ENCODE measurements at places on chromosomes 2 and 18. TPM values are rescaled to one million over a fixed set of nuclear protein-coding genes. Genes with fewer than 3 reads are reported as not detected.

- no peak overlapping the region for H3K4me3 ChIP-seq
- H3K4me1 ChIP-seq, result no peaks in the 10 kb centered on the region
- no peak for DNase-seq
- H3K27ac ChIP-seq, result no peak overlapping the region
- no peaks in the 10 kb centered on the region for H3K27me3 ChIP-seq
Observed at GRCh38 chr2:199220920-199221319, 236.8 kb downstream of the SATB2 start.

DNA sequence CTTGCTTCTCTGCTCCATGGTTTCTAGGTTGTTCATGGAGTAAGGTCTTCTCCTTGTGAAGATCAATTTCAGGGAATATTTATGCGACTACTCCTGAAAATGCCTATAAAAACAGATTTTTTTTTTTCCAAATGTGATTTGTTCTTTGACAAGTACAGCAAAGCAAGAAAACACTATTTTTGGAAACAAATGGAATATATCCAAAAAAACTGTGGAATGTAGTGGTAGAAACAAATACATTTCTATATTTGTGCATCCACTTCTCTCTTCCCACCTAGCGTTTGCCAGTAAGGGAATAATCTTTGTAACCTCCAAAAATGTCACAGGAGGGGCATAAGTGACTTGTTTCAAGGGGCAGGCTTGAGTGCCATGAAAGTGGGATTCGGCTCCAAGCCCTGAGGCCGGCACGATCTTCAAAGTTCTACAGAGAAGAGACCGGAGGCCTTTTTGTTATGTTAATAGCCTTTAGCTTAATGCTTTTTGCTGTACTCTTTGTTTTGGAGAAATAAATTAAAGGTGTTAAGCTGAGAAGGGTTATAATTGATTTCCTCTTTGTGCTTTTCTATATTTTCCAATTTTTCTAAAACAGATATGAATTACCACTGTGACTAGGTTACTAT, 200.6 kb downstream of the NRP2 start:
- peaks cover 11% of the 10 kb centered on the region for H3K27me3 ChIP-seq
- H3K36me3 ChIP-seq, result no peaks in the 10 kb centered on the region
- DNase-seq, result no peak
- peaks cover 2% of the 10 kb centered on the region for H3K4me1 ChIP-seq

GRCh38 chr2:1136067-1136466, 185.4 kb downstream of the SNTG2 start:
- H3K27me3 ChIP-seq, result no peaks in the 10 kb centered on the region
- H3K4me3 ChIP-seq, result no peak overlapping the region
- peaks cover 4% of the 10 kb centered on the region for H3K4me1 ChIP-seq
- no peaks in the 10 kb centered on the region for H3K36me3 ChIP-seq
- DNase-seq, result no peak

DNA sequence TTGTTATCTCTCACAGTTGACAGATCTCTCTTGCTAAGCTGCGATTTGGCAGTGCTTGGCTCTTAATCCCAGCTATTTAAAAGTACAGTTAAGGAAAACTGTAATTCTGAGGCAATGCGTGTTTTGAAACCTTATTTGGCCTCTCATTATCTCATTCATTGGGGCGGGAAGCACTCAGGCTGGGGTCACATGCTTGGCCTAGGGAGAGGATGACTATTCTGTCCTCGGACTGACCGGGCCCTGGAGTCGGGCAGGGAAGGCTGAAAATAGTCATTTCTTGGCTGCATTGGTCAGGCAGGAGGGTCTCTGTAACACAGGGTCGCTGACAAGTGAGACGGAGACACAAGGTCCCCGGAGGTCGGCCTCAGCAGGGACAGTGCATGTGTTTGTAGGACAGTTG, 20.2 kb upstream of the EMILIN2 start:
- peaks cover 6% of the 10 kb centered on the region for H3K27me3 ChIP-seq
- no peak overlapping the region for H3K27ac ChIP-seq
- no peaks in the 10 kb centered on the region for H3K4me1 ChIP-seq
- H3K36me3 ChIP-seq, result no peaks in the 10 kb centered on the region
- DNase-seq, result no peak

DNA sequence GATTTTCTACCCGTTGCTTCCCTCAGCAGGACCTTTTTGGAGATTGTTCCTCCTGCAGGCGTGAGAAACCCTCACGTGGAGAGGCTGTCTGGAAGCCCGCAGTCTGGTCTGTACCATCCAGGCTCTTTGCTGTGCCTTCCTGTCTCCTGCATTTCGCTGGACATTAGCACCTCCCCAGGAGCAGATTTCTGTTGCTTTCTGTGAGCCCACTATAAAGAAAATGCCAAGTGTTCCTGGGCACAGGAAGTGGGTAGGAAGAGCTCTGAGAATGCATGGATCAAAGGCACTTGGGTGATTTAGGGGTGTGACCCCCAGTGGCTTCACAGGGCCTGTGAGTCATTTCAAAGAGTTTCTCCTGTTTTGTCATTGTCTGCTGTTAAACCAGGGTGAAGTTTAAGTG, 27.3 kb downstream of the SPTBN1 start:
- no peak overlapping the region for H3K27ac ChIP-seq
- no peak overlapping the region for H3K4me3 ChIP-seq
- DNase-seq, result no peak
- H3K4me1 ChIP-seq, result no peaks in the 10 kb centered on the region

GRCh38 chr18:76524900-76525698, 30.1 kb upstream of the ZNF516 start:
- peaks cover 30% of the 10 kb centered on the region for H3K27me3 ChIP-seq
- no peak for DNase-seq
- peaks cover 6% of the 10 kb centered on the region for H3K4me1 ChIP-seq
- H3K36me3 ChIP-seq, result no peaks in the 10 kb centered on the region
- no peak overlapping the region for H3K27ac ChIP-seq
- H3K4me3 ChIP-seq, result no peak overlapping the region

DNA sequence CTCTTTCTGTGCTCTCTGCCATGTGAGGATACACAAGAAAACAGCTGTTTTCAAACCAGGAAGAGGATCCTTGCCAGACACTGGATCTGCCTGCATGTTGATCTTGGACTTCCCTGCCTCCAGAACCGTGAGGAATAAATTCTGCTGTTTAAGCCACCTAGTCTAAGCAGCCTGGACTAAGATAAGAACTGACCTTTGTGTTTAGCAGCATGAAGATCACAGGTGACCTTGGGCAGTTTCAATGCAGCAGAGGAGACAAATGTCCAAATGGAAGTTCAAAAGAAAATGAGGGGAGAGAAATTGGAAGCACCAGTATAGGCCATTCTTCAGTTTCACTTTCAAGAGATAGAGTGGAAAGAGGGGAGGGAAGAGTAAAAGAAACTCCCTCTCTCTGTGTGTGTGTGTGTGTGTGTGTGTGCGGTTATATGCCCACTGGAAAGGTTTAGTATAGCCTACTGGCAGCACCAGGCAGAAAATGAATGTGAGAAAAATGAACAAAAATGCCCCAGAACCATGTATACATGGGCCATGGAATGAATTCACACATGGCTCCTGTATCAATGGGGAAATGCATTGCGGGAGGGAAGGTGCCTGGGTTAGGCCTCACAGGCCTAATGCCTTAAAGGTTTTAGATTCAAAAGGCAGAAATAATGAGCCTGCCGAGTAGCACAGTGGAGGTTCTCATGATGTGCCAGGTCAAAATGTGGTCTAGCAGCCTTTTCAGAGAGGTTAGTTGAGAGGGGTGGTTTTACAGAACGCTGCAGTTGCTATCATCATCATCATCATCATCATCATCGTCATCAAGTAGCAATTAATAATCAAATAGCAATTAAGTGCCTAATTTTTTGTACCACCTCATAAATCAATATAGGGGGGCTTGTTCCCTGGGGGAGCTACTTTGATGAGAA, 1.1 kb upstream of the CERS6 start:
- H3K4me1 ChIP-seq, result peaks cover 13% of the 10 kb centered on the region
- H3K27ac ChIP-seq, result no peak overlapping the region
- H3K27me3 ChIP-seq, result peaks cover 21% of the 10 kb centered on the region
- no peak for DNase-seq

GRCh38 chr2:178892751-178893625, 85.8 kb upstream of the TTN start:
- H3K4me1 ChIP-seq, result peaks cover 2% of the 10 kb centered on the region
- H3K27ac ChIP-seq, result no peak overlapping the region
- no peak for DNase-seq
- peaks cover 2% of the 10 kb centered on the region for H3K27me3 ChIP-seq

DNA sequence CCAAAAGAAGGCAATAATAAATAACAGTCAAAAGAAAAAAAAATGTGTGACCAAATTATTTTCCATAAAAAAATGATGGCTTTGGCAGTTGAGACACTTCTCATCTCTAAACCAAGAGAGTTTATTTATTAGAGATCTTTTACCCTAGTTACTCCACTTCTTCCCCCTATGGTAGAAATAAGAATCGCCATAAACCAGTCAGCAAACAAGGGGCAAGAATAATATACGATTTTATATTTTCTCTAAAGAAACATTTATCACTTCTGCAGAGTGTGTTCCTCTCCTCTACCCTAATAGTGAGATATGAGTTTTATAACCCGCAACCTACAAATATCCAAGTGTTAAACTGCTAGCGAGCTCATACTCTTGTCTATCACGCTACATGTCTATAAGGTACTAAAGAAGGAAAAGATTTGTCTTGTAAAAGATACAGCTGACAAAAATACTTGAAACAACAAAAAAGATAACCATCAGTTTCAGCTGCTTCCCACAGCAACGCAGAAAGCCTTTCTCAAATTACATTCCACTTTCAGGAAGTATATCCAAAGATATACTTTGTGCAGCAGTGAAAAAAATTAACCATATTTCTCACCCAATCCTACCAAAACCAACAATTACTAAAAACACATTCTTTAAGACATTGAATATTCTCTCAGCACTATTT, 2.3 kb downstream of the RNF103 start:
- peaks cover 32% of the 10 kb centered on the region for H3K4me1 ChIP-seq
- H3K4me3 ChIP-seq, result peak overlapping the region; percentile 94
- peak overlapping the region; percentile 97 for H3K27ac ChIP-seq
- no peaks in the 10 kb centered on the region for H3K27me3 ChIP-seq
- no peak for DNase-seq

- H3K27me3 ChIP-seq, result peaks cover 50% of the 10 kb centered on the region
- DNase-seq, result peak; percentile 74
- H3K4me3 ChIP-seq, result peak within 1 kb of the TSS; percentile 48
- no peaks in the 10 kb centered on the region for H3K36me3 ChIP-seq
Observed at GRCh38 chr2:231926180-231926741, at the start of gene NPPC. TSS of gene NPPC (minus strand) at chr2:231926396. CDS start at chr2:231926249, 147 bp downstream.

- no peaks in the 10 kb centered on the region for H3K4me1 ChIP-seq
- no peaks in the 10 kb centered on the region for H3K27me3 ChIP-seq
- no peak for DNase-seq
Observed at GRCh38 chr18:52963481-52963880, 623.5 kb downstream of the DCC start.

GRCh38 chr2:158460632-158461297, 4.0 kb downstream of the PKP4 start:
- H3K4me1 ChIP-seq, result peaks cover 26% of the 10 kb centered on the region
- H3K27me3 ChIP-seq, result peaks cover 5% of the 10 kb centered on the region
- no peak overlapping the region for H3K27ac ChIP-seq
- no peak for DNase-seq

DNA sequence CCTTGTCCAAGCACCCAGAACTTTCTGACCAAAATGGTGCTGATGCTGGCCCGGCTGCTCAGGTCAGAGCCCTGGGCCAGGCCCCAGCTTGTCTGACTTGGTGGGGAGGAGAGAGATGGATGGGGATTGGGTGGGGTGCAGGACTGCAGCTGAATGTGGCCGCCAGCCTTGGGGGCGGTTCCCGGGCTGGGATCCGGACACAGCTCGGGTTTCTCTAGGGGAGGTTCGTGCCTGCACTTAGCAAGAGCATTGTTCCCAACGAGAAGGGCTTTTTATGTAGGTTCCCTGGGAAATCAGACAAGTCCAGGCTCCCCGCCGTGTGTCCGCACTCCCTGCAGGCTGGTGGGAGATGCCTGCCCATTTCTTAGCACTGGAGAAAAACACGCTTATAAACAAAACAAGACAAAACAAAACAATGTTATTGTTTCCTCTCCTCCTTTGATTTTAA, 50.5 kb upstream of the HS6ST1 start:
- peaks cover 22% of the 10 kb centered on the region for H3K4me1 ChIP-seq
- H3K27me3 ChIP-seq, result peaks cover 51% of the 10 kb centered on the region
- H3K36me3 ChIP-seq, result no peaks in the 10 kb centered on the region
- no peak for DNase-seq

DNA sequence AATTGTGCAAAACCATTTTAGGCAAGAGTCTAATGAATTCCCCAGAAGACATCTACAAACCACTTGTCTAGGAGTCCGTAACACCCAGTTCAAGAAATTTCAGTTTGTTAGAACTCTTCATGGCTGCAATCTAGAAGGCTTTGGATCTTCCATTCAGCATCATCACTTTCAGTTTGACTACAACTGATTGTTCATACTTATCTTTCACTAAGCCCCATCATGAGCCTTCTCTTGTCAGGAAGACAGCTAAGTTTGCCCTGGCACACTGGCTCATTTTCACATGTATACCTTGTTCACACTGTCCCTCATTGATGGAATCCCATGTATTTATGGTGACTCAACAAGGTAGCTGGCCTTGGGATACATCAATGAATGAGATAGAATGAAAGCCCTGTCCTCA, 898.4 kb upstream of the CELF4 start:
- no peak overlapping the region for H3K4me3 ChIP-seq
- no peaks in the 10 kb centered on the region for H3K27me3 ChIP-seq
- no peaks in the 10 kb centered on the region for H3K4me1 ChIP-seq
- H3K36me3 ChIP-seq, result no peaks in the 10 kb centered on the region

DNA sequence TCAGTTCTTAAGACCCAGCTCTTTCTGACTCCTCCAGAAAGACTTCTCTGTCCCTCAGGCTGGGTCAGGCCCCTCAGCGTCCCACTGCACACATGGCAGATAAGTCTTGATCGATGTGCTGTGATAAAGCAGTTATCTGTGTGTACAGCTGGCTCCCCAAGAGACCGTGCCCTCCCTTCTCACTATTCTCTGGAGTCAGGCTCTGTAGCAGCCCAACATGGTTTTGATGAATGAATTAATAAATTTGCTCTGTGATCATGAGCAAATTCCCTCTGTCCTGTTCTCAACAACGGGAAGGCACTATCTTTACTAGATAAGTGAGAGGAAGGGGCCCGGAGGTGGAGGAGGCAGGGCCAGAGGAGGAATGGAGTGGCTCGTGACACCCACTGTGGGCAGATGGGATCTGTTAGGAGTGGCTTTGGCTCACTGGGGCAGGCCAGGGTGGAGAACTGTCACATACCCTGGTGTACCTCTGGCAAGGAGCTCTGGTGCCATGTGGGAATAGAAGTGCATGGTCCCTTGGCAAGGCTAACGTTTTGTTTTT, 48.3 kb downstream of the ZFP36L2 start:
- no peak overlapping the region for H3K4me3 ChIP-seq
- peak overlapping the region; percentile 7 for H3K27ac ChIP-seq
- H3K36me3 ChIP-seq, result no peaks in the 10 kb centered on the region

GRCh38 chr2:206535260-206535986, 92.1 kb downstream of the ADAM23 start:
- no peak for DNase-seq
- H3K27me3 ChIP-seq, result peaks cover 18% of the 10 kb centered on the region
- H3K36me3 ChIP-seq, result no peaks in the 10 kb centered on the region
- no peak overlapping the region for H3K27ac ChIP-seq

Gene IL36A
- not detected for total RNA-seq

Gene SIGLEC15
- not detected for total RNA-seq

Gene GPR45
- total RNA-seq, result not detected

Gene IGFBP2
- total RNA-seq, result 0.96 TPM

Gene THSD7B
- not detected for total RNA-seq

Gene SH3YL1
- 14.5 TPM for total RNA-seq

Gene ZNF521
- total RNA-seq, result not detected

Gene DSG4
- total RNA-seq, result not detected

Gene KCTD1
- total RNA-seq, result 4.1 TPM

Gene FAM124B
- total RNA-seq, result 0.23 TPM

Gene RNF149
- total RNA-seq, result 100 TPM

Gene MBD2
- total RNA-seq, result 178 TPM

Gene ALPP
- not detected for total RNA-seq
